ENCODE measurements at places on chromosomes 12 and 14.
A peak's percentile ranks its signal among the peaks of the same experiment; 100 is the strongest.

DNA sequence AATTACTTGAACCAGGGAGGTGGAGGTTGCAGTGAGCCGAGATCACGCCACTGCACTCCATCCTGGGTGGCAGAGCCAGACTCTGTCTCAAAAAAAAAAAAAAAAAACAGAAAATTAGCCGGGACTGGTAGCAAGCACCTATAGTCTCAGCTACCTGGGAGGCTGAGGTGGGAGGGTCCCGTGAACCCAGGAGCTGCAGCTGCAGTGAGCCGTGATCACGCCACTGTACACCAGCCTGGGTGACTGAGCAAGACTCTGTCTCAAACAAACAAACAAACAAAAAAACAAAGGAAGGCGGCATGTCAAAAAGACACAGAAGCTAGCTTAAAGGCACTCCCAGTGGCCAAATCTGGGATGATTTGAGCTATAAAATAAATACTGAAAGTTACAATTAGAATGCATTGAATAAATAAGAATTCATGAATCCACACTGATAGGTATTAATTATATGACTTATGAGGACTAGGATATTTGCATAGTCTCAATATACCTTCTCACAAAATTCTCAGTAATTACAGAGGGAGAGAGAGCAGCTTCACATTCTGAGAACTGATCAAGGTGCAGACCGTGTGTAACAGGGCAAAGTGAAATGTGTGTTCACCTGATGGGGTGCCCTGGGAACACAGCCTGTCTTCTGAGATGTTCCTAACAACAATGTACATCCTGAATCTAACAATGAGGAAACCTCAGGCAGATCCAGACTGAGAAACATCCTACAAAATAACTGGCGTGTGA lies 42.7 kb upstream of the GPR132 start:
- DNase-seq, result no peak

- no peak for DNase-seq
These were observed 15.5 kb upstream of the KLC1 start for GRCh38 chr14:103613517-103613916.

GRCh38 chr14:37083599-37083998 lies 88.8 kb downstream of the SLC25A21 start:
- DNase-seq, result no peak

DNA sequence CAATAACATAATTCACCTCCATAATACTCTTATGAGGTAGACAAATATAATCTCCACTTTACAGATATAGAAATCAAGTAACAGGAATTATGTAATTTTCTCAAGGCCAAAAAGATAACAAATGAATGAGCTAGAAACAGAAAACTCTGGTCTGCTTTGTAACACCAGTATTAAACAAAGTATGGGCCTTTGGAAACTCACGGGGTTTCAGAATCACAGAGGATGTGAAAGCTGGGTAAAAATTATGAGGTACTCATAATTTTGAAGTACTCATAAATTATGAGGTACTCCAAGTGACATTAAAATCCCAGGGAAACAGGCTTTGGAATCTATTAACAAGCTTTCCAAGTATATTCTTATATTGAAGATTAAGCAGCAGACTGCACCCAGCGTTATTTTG lies 140.2 kb downstream of the MED13L start:
- DNase-seq, result no peak

GRCh38 chr14:70254476-70254961 lies 65.8 kb upstream of the SLC8A3 start:
- DNase-seq, result peak; percentile 74

DNA sequence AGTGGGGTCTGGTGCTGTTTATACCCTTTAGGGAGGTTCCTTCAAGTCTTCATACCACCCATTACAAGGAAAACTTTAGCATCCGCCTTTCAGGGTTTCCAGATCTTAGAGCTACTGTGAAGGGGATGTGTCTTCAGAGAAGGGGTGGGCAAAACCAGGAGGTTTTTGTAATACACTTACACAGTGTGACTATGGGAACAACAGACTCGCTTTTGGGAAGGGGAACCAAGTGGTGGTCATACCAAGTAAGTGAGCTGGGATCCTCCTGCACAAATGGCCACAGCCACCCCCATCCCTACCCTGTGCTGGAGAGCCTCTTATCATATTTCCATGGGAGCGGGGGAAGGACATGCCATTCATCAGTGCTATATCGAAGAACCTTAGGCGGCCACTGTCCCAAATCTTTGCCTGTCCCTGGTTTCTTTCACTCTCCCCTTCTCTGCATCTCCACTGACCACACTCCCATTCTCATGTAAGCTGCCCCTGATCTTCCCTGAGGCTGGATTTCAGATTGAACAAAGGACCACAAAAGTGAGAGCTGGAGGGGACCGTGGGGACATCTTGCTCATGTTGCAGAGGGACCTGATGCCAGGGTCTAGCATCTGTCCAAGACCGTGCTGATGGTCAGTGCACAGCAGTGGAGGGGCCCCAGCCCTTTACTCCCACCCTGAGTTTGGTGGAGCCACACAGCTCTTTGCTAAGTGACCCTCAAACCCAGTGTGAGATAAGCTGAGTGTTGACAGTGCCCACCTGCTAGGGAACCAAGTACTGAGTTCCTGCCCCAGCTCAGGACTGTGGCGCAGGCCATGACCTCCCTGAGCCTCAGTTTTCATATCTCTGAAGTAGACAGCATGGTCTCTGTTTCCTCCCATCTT lies 51.4 kb downstream of the DAD1 start:
- DNase-seq, result no peak

DNA sequence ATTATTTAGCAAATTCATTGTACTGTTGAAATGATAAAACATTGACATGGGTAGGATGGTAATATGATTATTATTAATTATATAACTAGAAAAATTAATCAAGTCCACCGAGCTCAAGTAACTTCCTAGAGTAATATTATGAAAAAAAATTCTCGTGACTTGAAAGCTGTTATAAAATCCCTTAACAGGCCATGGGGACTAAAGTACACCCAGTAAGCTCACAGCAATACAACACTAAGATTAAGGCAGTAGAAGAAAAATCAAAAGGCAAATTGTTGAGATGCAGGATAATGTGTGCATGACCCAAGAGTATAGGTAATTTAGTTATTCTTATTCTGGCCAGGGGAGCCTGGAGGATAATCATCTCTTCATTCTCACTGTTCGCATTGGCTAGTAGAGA lies 162.6 kb upstream of the LRIG3 start:
- no peak for DNase-seq

DNA sequence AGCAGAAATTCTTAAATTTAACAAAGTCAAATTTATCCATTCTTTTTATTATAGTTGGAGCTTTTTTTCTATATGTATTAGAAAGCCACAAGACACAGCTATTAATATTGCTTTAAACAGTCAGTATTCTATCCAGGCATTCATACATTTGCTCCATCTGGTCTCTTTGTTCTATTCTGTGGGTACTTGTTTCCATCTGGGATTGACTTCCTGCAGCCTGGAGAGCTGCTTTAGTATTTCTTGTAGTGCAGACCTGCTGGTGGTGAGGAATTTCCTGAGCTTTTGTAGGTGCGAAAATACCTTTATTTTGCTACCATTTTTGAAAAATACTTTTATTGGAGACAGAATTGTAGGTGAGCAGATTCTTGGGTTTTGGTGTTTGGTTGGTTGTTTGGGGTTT lies 29.0 kb downstream of the CCDC60 start:
- no peak for DNase-seq

DNA sequence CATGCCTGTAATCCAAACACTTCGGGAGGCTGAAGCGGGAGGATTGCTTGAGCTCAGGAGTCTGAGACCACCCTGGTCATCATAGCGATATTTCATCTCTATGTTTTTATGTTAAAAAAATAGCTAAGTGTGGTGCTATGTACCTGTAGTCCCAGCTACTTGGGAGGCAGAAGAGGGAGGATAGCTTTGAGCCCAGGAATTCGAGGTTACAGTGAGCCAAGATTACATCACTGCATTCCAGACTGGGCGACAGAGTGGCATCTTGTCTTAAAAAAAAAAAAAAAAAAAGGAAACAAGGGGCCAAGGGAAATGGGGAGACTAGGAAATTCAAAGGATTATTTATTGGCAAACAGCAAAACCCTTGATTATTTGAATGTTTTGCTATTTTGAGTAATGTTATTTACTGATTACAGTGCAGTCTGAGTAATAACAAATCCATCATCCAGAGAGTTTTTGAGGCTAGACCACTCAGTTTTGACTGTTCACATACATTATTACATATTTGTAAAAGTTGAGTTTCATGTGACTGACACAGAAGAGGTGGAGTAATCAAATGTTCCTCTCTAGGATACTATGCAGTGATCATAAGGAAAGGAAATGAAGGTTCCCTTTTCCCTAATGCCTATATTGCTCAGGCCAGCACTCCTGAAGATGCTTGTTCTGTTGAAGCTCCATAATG lies 40.8 kb downstream of the PRKCH start:
- no peak for DNase-seq

- no peak for DNase-seq
These were observed 241.6 kb downstream of the BCAT1 start for GRCh38 chr12:24707334-24707733.

DNA sequence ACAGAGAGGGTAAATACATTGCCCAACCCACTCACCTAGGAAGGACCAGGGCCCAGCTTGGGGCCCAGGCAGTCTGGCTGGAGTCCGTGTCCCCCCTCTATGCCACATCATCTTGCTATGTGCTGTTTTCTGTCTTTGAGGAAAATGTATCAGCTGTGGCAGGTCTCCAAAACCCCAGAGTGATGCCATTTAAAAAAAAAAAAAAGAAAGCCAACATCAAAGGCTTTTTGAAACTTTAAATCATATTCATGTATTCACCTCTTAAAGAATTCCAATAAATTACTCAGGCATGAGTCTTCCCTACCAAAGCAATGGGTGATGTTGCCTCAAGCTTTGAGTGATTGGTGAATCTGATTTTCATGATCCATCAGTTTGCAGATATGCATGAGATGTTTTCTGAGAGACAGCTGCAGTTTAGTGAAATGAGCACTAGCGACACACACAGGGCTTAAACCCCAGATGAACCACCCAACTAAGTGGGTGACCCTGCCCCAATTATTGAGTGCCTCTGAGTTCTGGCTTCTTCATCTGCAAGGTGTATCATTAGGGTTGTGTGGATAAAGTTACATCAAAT lies 6.1 kb downstream of the KRT81 start:
- no peak for DNase-seq

DNA sequence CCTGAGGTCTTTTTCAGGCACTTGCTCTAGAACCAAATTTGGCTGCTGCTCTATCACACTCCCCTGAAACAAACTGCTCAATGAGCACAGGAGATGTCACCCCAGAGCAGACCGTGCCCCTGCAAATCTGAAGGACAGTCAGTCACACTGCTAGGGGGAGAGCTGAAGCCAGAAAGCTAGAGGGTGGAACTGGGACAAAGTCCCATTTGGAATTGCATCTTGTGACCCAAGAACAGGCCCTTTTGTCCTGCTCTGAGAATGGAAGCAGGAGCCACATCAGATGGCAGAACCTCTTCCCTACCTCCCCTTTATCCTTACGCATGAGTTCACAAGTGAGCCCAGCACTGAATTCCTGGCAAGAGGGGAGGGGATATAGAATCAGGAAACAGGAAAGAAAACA lies 64.7 kb downstream of the MAP3K9 start:
- DNase-seq, result no peak

DNA sequence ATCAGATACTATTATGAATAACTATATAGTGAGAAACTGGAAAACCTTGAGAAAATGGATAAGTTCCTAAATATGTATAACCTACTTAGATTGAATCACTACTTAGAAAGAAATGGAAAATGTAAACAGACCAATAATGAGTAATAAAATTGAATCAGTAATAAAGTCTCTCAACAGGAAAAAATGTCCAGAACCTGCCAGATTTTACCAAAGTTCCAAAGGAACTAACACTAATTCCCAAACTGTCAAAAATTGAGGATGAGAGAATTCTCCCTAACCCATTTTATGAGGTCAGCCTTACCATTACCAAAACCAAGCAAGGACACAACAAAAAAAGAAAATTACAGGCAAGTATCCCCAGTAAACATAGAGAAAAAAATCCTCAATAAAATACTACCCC lies 272.0 kb downstream of the RPAP3 start:
- DNase-seq, result no peak

- DNase-seq, result peak; percentile 73
These were observed 628 bp downstream of the SNRPF start for GRCh38 chr12:95859344-95859816.

- DNase-seq, result no peak
These were observed 85.4 kb upstream of the OSBPL8 start for GRCh38 chr12:76644950-76645349.

DNA sequence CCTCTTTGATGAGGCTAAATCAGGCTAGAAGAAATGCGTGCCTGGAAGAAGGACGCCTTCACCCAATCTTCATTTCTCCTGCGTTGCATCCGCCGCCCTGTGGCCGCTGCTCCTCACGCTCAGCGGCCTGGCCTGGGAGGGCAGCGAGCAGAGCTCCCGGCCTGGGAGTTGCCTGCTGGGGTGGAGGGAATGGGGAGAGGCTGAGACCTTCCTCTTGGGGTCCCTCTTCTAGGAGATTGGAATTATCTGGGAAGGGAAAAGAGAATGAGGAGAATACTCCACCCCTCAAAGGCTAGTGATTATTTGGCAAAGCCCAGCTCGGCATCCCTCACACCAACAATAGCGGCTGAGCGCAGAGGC lies 2.4 kb upstream of the HOXC12 start:
- DNase-seq, result no peak

DNA sequence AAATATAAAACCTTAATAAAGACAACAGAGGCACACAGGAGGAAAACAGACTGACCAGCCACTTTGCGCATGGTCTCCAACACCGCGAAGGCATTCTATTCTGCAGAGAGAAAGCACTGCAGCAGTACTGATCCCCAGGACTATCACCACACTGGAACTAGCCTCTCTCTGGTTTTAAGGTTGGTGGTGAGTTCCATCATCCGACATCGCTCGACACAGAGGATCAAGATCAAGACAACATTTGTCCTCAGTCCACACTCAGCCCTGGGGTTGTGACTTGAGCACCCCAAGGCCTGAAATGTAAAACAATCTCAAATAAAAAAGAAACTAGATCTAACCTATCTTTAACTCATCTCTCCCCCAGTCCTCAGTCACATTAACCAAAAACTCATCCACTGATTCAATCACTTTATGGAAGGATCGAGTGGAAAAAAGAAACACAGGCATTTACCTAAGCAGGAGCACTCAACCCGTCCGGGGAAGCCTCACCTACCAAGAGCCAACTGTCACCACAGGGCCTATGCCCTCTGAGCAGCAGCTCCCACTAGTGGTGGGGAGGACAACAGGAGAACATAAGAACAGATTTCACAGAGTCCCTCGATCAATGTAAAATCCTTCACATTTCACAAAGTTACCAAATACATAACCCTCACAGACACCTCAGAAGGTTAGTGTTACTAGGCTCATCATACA lies 17.7 kb downstream of the STXBP6 start:
- no peak for DNase-seq

DNA sequence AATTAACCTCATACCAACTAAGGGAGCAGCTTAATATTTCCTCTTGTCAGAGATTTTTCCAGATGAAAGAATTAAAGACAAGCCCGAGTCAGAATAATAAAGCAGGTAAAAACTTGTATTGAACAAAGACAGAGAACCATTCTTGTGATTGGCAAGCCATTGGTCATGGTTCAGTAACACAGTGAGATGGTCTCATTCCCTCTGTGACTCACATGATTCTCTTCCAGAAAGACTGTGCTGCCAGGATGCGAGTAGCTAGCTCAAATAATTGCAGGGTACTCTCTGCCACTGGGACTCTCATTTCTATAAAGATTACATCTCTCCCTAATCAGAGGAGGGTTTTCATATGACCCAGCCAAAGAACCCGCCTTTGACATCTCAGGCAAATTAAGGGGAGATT lies 179.4 kb downstream of the PHLDA1 start:
- peak; percentile 28 for DNase-seq

GRCh38 chr12:122862872-122863701 lies 27.8 kb downstream of the HIP1R start:
- DNase-seq, result no peak
